ENCODE measurements at places on chromosomes 7 and 10.

DNA sequence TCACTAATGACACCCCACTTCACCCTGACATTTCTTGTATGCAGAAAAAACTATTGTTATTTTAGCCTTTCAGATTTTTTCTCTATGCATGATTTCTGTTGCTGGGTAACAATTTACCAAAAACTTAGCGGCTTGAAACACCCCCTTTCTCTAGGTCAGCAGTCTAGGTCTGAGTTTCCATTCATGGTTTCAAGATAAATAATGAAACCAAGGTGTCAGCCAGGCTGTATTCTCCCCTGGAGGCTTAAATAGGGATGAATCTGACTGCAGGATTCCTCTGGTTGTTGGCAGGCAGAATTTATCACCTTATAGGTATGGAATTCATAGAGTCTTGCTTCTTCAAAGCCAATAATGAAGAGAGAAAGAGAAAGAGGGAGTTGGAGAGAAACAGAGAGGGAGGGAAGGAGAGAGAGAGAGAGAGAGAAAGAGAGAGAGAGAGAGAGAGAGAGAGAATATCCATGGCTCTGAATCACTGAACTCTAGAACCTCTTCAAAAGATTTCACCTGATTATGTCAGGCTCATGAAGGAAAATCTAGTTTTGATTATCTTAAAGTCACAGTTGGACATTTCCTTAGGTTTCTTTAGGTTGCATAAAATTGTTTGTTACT is 1224.6 kb upstream of the LRRTM3 start:
- no peak for DNase-seq

DNA sequence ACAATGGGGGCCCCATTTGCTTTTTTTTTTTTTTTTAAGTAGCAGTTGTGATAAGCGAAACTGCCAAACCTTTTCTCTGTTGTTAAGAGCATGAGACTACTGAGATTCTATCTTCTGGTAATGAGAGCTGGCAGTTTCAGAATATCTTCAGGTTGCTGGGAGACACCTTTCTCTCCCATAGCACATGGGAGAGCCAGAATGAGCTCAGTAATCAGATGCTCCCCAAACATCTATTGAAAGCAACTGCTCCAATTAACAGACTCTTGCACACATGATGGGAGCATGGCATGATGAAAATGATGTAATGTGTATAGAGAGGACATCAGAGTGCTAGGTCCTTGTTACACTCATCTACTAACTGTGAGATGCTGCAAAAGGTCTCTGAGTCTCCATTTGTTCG is 18.8 kb downstream of the MYO3A start:
- no peak for DNase-seq

GRCh38 chr7:86453454-86453853 is 190.3 kb upstream of the GRM3 start:
- DNase-seq = no peak

DNA sequence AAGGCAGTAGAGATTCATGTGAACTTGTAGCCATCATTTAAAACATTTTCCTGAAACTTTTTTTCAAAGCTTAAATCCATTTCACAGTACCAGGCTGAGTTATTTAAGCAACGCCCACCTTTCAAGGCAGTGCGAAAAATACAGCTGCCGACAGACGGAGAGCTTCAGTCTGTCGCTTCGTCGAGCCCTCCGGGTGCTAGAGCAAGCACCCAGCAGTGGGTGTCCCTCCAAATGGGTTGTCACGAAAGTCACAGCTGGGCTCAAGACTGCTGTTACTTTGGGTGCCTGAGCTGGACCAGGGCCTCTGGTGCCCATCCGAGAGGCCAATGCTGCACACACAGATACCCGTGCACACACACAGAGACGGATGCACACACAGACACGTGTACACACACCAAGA is 135.6 kb downstream of the TCERG1L start:
- no peak for DNase-seq

DNA sequence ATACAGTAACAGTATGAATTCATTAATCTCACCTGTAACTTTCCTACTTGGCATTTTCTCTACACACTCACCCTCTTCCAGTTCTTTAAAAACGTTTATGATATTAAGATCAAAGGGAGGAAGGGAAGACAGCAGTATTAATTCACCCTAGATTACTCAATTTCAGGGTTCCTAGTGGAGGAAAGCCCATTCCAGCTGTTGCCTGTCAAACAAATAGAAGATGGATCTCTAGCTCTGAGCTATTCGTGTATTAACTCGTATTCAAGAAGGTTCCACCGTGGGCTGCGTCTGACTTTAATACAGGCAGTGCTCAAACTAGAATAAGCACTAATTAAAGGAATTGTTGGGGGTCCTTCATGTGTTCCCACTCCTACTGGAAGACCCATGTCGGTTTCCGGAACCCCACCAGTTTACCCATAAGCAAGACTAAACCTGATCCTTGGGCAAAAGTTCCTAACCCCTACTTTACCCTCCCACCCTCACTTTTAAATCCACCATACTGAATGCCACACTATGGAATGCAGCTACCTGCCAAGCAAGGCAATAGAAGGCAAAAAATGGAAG is 2.1 kb downstream of the NANOS1 start:
- DNase-seq = no peak

- DNase-seq = no peak
Measured at GRCh38 chr10:44935201-44935965, 24.2 kb upstream of the RASSF4 start.

All from CD4-positive, alpha-beta T cell treated with Interleukin-6 at 100 ng/mL for 8 hours (primary cell).